ENCODE measurements at places on chromosomes 16 and 17. TPM values are rescaled to one million over a fixed set of nuclear protein-coding genes. Genes with fewer than 3 reads are reported as not detected.

- no peak for DNase-seq
Measured at GRCh38 chr16:2384426-2384825, 43.9 kb upstream of the ABCA3 start.

- DNase-seq = no peak
Measured at GRCh38 chr16:9124908-9125584, 33.6 kb downstream of the HAPSTR1 start.

RANBP10 gene
- 11.4 TPM for total RNA-seq

DNA sequence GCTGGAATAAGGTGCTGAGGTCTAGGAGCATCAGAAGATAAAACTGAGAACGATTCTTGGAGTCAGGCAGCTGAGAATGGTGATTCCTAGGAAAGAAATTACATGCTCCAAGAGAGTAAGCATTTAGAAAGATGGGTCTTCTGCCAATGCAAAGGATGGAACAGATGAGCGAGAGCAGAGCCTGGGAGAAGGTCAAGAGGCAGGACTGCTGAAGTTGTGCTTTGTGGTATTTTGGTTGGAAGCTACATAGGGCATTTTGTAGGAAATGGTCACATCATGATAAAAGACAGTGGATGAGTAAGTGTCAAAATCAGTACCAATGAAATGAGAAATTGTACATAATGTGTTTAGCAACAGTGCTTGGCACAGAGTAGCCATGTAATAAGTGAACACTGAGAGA, 1.4 kb upstream of the CRYM start:
- no peak for DNase-seq

GRCh38 chr16:87314990-87315420, 2.2 kb downstream of the C16orf95 start:
- DNase-seq = no peak

PIK3R6 gene
- 4.8 TPM for total RNA-seq

DNA sequence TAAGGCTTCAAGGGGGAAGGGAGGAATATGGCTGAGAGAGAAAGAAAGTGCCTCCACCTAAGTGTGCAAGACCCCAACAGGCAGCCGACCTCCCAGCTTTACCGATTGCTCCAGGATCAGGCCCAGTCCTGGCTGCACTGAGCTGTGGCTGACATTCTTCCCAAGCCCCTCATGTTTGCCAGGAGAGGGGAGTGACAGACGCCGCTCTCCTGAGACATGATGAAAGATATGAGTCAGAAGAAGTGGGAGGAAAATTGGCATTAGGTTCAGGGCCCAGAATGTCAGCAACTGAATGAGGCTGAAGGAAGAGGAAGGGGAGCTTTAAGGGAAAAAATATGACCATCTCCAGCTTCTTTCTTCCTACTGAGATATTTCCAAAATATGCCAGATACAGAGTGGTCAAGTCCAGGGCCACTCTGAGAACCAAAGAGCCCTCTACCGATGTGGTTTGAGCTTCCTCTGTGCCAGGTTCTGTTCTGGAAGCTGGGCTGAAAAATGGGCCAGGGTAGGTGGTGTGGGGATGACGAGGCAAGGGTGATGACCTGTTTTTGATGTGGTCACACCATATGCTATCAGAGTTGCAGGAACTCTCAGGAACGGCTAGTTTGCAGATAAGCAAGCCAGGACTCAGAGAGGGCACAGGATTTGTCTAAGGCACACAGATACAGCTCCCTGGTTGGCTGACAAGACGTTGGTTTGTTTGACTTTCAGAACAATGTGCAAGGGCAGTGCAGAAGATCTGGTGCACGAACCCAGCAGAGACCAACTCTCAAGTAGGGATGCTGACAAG, 176.7 kb downstream of the SOX9 start:
- DNase-seq = peak; percentile 23

CD300A gene
- 6.8 TPM for total RNA-seq

GRCh38 chr17:48543107-48543853, 1.6 kb downstream of the HOXB2 start:
- DNase-seq = peak; percentile 30

- DNase-seq = no peak
Measured at GRCh38 chr17:4539025-4539424, 16.2 kb downstream of the MYBBP1A start.

GRCh38 chr17:51685287-51685909, 425.1 kb downstream of the UTP18 start:
- DNase-seq = no peak

- DNase-seq = no peak
Measured at GRCh38 chr16:795580-796229, 4.8 kb downstream of the GNG13 start.

TBC1D3H gene
- 5.9 TPM for total RNA-seq

DNA sequence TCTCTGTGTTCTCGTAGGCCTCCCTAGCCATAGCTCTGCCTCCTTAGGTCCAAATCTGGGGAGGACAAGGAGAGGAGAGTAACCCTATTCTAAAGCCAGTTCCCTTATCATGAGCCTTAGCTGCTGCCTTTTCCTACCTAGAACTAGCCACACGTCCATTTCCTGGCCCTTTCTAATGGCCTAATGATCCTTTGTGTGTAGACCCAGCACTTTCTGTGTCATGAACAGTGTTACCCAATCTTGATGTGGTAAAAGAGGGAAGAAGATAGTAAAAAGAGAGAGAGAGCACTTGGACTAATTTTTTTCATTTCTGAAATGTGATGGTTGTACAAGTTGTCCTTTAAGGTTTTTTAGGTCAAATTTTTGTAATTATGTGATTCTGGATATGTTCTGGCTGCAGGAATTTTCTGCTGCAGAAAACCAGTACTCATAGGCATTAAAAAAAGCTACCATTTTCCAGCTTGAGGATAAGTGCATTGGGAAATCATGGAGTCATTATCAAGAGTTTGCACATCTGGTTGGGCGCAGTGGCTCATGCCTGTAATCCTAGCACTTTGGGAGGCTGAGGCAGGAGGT, 18.2 kb downstream of the CASC3 start:
- no peak for DNase-seq

- no peak for DNase-seq
Measured at GRCh38 chr16:56321571-56321970, 103.8 kb downstream of the AMFR start.

- no peak for DNase-seq
Measured at GRCh38 chr16:86574646-86575045, 3.7 kb upstream of the FOXL1 start.

DNA sequence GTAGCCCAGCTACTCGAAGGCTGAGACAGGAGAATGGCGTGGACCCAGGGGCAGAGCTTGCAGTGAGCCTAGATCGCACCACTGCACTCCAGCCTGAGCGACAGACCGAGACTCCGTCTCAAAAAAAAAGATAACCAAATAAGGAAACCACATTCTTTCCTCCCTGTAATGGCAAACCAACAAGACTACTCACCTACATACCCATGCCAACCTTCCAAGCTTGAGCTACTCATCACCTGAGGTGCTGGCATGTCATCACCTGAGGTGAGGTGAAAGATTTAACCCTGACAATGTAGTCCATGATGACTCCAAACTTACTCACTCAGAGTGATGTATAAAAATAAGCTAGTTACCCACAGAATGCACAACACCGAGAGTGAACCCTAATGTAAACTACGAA, 85.2 kb downstream of the SMG6 start:
- DNase-seq = no peak

DNA sequence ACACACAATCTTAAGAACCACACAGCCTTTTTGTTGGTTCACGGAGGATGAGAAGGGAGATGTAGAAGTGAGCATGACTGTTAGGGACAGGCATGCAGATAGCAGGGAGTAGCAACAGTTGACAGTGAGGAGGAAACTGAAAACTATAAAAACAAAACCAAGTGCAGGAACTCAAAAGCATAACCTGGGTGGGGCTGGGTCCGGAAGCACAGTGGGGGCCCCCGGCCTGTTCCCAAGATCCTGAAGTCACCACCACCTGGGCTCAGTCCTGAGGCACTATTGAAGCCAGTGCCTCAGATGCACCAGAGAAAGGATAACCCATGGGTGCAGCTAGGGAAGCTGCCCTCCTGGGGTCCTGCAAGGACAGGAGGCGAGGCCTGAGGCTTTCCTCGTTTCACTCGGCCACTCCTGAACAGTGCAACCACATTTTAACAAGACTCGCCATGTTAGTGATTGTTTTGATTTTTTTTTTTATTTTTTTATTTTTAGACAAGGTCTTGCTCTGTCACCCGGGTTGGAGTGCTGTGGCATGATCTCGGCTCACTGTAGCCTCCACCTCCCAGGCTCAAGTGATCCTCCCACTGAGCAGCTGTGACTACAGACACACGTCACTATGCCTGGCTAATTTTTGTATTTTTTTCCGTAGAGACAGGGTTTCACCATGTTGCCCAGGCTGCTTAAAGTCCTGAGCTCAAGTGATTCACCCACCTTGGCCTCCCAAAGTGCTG, 27.7 kb upstream of the CBX4 start:
- no peak for DNase-seq

- DNase-seq = no peak
Measured at GRCh38 chr16:13056607-13057006, 155.2 kb downstream of the SHISA9 start.

- peak; percentile 64 for DNase-seq
Measured at GRCh38 chr16:11640987-11641817, 27.1 kb upstream of the SNN start.

DNA sequence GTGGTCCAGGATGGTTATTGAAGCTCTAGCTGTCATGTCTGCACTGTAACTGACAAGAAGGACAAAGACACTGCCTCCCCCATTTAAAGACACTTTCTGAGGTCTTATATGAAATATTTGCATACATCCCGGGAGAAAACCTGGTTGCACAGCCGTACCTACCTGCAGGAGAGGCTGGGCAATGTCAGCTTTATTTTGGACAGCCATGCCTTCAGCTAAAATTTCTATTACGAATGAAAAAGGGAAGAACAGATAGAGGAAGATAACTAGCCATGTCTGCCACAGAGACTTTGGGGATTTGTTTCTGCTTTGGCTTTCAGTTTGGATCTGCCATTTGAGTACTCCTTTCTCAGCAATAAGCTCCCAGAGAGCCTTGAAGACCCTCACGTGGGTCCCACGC, 19.0 kb downstream of the SLC7A6 start:
- DNase-seq = no peak

ZNF597 gene
- 3.1 TPM for total RNA-seq

- no peak for DNase-seq
Measured at GRCh38 chr17:81921537-81921862, 3.5 kb upstream of the SIRT7 start.

DNA sequence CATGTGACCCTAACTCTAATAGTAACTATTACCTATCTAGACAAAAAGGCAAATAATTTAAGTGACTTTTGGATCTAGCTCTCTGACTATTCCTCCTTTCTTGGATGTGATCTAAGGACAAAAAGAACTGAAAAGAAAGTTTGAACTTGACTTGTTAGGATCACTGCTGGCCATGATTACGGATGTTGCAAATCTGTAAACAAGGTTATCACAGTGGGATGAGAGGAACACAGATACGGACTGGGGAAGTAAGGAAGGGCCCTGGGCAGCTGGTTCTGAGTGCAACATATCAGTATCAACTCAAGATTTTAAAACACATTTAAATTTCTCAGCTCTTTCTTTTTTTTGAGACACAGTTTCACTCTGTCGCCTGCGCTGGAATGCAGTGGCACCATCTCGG, 78.7 kb downstream of the MRM3 start:
- no peak for DNase-seq

CCDC78 gene
- 5.0 TPM for total RNA-seq

- no peak for DNase-seq
Measured at GRCh38 chr16:31880322-31880979, 6.8 kb downstream of the ZNF267 start.

GRCh38 chr17:52930581-52930980, 772.1 kb upstream of the CA10 start:
- no peak for DNase-seq

DNA sequence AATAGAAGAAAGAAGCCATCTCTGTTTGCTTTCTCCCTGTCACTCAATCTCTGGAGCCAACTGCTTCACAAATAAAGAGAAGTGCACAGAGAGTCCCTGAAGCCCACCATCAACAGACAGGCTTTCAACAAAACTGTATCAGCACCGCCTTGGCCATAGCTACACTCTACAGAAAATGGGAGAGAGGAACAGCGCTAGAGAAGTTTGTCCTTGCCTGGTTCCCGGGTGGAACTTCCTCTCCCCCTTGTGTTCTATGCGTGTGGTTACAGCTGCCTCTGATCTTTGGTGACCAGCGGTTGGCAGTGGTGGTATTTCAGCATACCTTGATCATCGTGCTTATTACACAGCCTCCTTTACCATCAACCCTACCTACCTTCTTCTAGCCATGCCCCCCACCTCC, 91.4 kb upstream of the CCL2 start:
- DNase-seq = no peak

GRCh38 chr17:36697903-36698530, 96.6 kb downstream of the MRM1 start:
- no peak for DNase-seq

ZNF764 gene
- 12.5 TPM for total RNA-seq

DNAI2 gene
- not detected for total RNA-seq

- no peak for DNase-seq
Measured at GRCh38 chr17:9598661-9599060, 22.2 kb downstream of the CFAP52 start.

DNA sequence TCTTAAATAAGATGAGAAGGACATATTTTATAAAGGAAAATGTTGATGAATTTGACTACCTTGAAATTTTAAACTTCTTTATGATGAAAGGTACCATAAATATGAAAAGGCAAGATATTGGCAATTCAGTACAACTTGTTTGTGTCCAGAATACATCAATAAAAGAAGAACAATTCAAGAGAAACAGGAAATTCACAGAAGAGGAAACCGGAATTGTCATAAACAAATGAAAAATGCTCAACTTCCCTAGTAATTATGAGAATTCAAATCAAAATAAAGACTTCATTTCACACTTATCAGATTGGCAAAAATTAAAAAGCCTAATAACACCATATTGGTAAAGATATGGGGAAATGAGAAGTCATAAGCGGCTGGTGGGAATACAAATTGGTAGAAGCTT, 54.3 kb downstream of the WSB1 start:
- DNase-seq = no peak

ADAP2 gene
- 34.9 TPM for total RNA-seq

GRCh38 chr17:34275881-34276280, 5.9 kb downstream of the CCL7 start:
- no peak for DNase-seq

PLK1 gene
- 9.6 TPM for total RNA-seq

KRT24 gene
- not detected for total RNA-seq

DNA sequence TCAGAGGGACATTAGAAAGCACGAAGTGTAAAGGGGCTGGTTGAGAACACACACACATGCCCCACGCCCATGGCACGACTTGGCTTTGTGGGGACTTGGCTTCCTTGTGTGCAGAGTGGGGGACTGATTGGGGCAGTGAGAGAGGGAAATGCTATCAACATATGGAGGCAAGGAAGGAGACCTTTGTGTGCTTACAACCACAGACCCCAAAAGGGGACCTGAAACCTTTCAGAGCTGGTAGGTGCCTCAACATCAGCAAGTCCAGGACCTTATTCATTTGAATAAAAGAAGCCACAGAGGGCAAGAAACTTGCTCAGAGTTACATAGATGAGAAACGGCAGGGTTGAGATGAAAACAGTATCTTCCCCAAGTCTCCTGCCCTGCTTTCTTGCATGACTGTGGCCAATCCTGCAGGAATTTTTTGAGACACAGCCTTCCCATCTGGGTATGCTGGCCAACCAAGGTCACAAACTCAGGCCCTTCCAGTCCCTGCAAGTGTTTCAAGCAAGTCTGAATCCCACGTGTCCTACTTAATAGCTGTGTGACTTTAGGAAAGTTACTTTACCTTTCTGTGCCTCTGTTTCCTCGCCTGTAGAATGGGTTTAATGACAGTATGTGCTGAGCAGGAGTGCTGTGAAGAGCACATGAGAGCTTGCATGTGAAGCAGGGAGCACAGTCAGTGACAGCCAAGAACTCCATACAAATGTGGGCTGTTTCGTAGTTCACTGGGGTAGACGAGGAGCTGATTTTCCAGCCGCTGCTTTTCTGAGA, 26.2 kb downstream of the C16orf78 start:
- DNase-seq = no peak

MYH1 gene
- total RNA-seq = not detected

CPHXL2 gene
- total RNA-seq = not detected

Measured in tibial nerve (tissue), 4 donors.